Activated naive CD8-positive, alpha-beta T cell treated with anti-CD3 and anti-CD28 coated beads, Interleukin-2, amount 10 ng/mL, durations not matched to agents 7 days and 5 days (primary cell): ENCODE measurements at places on chromosomes 16 and 17. TPM values are rescaled to one million over a fixed set of nuclear protein-coding genes. Genes with fewer than 3 reads are reported as not detected.

- no peak for DNase-seq
Measured at GRCh38 chr16:6439129-6439528, 893.5 kb upstream of the RBFOX1 start.

DNA sequence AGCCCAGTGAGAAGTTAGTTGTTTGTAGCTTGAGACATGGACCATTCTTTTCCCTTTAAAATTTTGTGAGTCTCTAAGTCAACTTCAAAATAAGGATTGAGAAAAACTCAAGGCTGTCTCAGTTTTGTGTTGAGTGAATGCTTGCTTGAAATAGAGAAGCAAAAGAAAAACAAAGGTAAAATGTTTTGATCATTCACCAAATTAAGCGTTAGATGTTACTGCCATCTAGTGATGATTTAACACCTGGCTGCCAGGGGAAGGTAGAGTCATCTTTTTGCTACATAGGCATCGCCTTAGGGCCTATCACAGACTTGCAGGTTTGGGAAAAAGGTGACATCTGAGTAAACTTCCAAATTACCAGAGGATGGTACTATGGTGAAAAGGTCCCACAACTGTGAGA, 74.4 kb downstream of the PCTP start:
- DNase-seq, result no peak

- DNase-seq, result no peak
Measured at GRCh38 chr16:87712184-87712762, 53.5 kb downstream of the KLHDC4 start.

Gene SLC5A11
- 0.75 TPM for total RNA-seq

GRCh38 chr16:57802341-57803133, at the start of gene KIFC3:
Gene KIFC3, minus strand, starts transcription at chr16:57802491. Its CDS starts 4,248 bp downstream, at chr16:57798243.
- peak; percentile 80 for DNase-seq
